ENCODE measurements at places on chromosomes 7 and 10.
A peak's percentile ranks its signal among the peaks of the same experiment; 100 is the strongest.

DNA sequence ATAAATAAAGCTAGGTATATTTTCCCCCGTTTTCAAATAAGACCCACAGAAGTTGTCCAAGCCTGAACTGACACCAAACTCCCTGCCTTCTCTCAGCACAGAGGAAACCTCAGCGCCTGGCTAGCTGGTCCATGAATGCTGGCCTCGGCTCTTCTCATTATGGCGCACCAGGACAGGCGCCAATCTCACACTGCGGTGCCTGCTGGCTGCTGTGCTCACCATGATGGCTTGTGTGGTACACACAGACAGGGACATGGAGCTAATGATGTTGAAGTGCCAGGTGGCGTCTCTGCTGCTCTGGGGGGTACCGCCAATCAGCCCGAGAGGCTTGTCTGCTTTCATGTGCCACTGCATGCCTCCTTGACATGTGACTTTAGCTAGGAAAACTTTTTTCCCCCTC is 43.2 kb upstream of the USP6NL start:
- no peak for DNase-seq

- peak; percentile 46 for DNase-seq
Measured at GRCh38 chr7:28329661-28330363, 82.5 kb upstream of the CREB5 start.

GRCh38 chr7:111855161-111855841 is 293.0 kb upstream of the IMMP2L start:
- DNase-seq: peak; percentile 85

GRCh38 chr7:157721468-157722136 is 384.8 kb downstream of the DNAJB6 start:
- no peak for DNase-seq

DNA sequence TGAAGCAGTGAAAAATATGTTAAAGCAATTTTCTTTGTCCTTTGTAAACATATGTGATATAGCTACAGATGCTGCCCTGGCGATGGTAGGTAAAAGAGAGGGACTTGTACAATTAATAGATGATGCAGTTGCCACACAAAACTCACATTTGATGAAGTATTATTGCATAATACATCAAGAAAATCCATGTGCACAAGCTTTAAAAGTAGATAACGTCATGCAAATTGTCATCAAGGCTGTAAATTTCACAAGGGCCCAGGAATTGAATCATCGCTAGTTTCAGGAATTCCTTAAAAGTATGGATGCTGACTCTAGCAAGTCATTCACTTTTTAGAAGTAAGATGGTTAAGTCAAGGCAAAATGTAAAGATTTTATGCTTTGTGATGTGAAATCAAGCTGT is 10.0 kb downstream of the CYP3A5 start:
- DNase-seq: peak; percentile 19

GRCh38 chr7:158004123-158004490 is 583.5 kb downstream of the PTPRN2 start:
- no peak for DNase-seq

DNA sequence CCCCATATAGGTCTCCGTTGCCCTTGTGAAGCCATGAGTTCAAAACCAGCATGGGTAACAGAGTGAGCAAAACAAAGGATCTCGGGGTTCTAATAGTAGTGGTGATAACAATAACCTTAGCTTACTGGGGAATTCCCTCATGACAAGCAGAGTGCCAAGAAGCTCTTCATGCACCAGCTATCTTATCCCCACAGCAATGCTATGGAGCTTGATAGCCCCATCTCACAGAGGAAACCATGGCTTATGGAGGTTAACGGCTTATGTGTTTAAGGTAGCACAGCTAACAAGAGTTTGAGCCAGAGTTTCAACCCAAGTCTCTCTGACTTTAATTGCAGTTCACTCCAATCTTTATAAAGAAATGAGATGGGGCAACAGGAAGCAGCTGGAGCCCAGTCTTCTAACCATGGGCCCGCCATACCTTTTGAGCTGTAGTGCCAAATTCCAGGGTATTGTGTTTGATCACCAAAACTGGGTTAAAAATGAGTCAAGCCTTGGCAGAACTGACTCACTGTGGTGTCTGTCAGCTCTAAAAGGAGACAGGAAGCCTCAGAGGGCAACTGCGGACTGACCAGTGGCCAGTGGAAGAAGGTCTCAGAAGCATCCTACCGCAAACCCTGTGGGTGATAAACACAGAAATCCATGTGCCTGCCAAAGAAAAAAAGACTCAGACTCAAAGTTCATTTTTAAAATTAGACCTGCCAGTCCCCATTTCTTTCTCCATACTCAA is 16.5 kb upstream of the PLAU start:
- DNase-seq: peak; percentile 85

GRCh38 chr10:13536674-13537366 is 8.0 kb upstream of the BEND7 start:
- peak; percentile 48 for DNase-seq

- DNase-seq: no peak
Measured at GRCh38 chr10:112761256-112761655, 188.8 kb upstream of the TCF7L2 start.

DNA sequence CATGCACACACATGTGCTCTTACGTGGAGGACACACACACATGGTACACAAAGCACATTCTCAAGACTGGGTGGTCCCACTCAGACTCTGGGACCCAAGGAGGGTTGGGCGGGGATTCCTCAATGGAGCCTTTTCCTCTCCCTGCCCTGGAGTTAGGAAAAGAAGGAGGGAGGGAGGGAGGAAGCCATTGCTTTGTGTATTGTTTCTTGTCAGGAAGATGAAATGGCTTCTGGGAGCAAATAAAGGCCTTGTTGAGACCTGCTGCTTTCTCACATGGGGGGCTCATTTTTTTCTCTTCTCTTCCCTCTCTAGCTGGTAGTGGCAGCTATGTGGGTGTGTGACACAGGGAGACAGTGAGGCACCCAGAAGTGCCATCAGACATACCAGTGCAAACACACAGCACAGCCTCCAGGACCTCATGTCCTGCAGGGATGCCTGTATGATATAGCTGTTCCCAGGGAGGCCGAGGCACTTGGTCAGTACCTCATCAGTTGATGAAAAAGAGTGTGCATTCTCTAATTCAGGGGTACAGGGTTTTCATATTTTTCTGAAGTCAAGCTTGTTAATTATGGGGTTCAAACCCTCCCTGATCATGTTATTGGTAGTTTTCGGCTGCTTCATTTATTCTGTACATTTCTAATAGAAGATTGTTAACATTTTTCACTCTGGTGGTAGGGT is 5.7 kb downstream of the AQP1 start:
- DNase-seq: no peak

DNA sequence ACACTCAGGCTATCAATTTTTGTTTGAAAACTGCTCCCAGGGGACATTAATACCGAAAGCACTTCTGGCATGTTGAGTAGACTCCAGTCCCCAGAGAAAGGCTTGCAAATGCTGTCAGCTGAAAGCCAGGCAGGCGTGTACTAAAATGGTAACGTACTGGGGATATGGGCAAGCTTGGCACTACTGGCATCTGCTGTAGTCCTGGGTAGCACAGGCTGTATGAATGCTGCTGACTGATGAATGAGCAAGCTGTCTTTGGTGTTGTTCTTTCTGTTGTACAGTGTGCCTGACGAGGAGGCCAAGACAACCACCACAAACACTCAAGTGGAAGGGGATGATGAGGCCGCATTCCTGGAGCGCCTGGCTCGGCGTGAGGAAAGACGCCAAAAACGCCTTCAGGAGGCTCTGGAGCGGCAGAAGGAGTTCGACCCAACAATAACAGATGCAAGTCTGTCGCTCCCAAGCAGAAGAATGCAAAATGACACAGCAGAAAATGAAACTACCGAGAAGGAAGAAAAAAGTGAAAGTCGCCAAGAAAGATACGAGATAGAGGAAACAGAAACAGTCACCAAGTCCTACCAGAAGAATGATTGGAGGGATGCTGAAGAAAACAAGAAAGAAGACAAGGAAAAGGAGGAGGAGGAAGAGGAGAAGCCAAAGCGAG is 53.5 kb upstream of the AGBL3 start:
- no peak for DNase-seq

Measured in GM23248 (cell line).